Activated naive CD4-positive, alpha-beta T cell treated with anti-CD3 and anti-CD28 coated beads, Interleukin-2, amount 10 ng/mL, durations not matched to agents 7 days and 5 days (primary cell): ENCODE measurements at places on chromosomes 12 and 14.

GRCh38 chr12:57214398-57214781 is 2.2 kb upstream of the NXPH4 start:
- peaks cover 37% of the 10 kb centered on the region for H3K4me1 ChIP-seq
- peak overlapping the region; percentile 26 for H3K27ac ChIP-seq
- H3K36me3 ChIP-seq, result no peaks in the 10 kb centered on the region
- no peak overlapping the region for H3K4me3 ChIP-seq

GRCh38 chr12:1527789-1528188 is 66.6 kb downstream of the FBXL14 start:
- H3K27ac ChIP-seq, result no peak overlapping the region
- peaks cover 90% of the 10 kb centered on the region for H3K27me3 ChIP-seq
- DNase-seq, result no peak
- H3K36me3 ChIP-seq, result no peaks in the 10 kb centered on the region

DNA sequence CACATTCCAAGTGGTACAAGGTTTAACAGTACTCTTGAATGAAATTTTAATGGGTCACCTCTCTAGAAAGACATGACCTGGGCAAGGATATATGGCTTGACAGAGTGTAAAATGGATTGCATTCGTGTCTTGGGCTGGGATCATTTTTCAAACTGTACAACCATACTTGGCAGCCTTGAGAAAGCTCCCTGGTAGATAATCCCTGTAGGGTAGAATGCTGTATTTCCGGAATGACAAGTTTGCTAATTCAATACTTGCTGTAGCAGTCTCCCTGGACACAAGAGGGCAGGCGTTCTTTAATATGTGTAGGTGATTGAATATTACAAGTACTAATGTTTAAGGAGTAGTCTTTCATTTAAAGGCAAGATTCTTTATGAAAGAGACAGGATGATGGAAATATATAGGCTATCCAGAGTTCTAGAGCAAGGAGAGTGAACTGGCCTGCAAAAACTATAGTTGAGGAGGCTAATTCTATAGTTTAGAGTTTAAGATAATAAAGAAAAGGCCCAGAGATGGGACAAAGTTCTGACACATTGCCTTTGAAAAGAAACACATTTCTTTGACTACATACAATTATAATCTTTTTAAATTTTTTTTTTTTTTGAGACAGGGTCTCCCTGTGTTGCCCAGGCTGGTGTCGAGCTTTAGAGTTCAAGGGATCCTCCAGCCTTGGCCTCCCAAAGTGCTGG is 53.4 kb downstream of the PLBD1 start:
- H3K27me3 ChIP-seq, result no peaks in the 10 kb centered on the region
- DNase-seq, result no peak
- H3K4me3 ChIP-seq, result no peak overlapping the region
- H3K36me3 ChIP-seq, result no peaks in the 10 kb centered on the region
- no peak overlapping the region for H3K27ac ChIP-seq

GRCh38 chr12:60059180-60059579 is 463.4 kb downstream of the SLC16A7 start:
- no peak overlapping the region for H3K27ac ChIP-seq
- H3K27me3 ChIP-seq, result no peaks in the 10 kb centered on the region
- H3K36me3 ChIP-seq, result no peaks in the 10 kb centered on the region
